ENCODE measurements at places on chromosomes 2 and 18. TPM values are rescaled to one million over a fixed set of nuclear protein-coding genes. Genes with fewer than 3 reads are reported as not detected.

Gene MAPRE3
- total RNA-seq = 5.3 TPM

Gene SMARCAL1
- 22.5 TPM for total RNA-seq

Gene CCDC195
- total RNA-seq = not detected

Gene CABYR
- total RNA-seq = 3.3 TPM

Gene IFIH1
- 24.3 TPM for total RNA-seq
